Smooth muscle cell of bladder (primary cell): ENCODE measurements at places on chromosomes 12 and 14. TPM values are rescaled to one million over a fixed set of nuclear protein-coding genes. Genes with fewer than 3 reads are reported as not detected.

TCL1B gene
- not detected in 2 replicates for total RNA-seq

KRT6B gene
- total RNA-seq: 0.14 and 0.18 TPM in 2 replicates

GPD1 gene
- not detected in 2 replicates for total RNA-seq

DPF3 gene
- total RNA-seq: 1.3 and 2.4 TPM in 2 replicates

CLEC14A gene
- total RNA-seq: 1.1 and 3.6 TPM in 2 replicates

NEUROD4 gene
- total RNA-seq: not detected in 2 replicates
